Astrocyte (in vitro differentiated cells and primary cell): ENCODE measurements at places on chromosomes 11 and 22.

GRCh38 chr11:111982019-111982464, 43.2 kb upstream of the DLAT start:
- H3K27me3 ChIP-seq, result no peaks in the 10 kb centered on the region
- H3K4me1 ChIP-seq, result peaks cover 25% of the 10 kb centered on the region
- H3K36me3 ChIP-seq, result peaks cover 6% of the 10 kb centered on the region
- no peak overlapping the region for H3K4me3 ChIP-seq

DNA sequence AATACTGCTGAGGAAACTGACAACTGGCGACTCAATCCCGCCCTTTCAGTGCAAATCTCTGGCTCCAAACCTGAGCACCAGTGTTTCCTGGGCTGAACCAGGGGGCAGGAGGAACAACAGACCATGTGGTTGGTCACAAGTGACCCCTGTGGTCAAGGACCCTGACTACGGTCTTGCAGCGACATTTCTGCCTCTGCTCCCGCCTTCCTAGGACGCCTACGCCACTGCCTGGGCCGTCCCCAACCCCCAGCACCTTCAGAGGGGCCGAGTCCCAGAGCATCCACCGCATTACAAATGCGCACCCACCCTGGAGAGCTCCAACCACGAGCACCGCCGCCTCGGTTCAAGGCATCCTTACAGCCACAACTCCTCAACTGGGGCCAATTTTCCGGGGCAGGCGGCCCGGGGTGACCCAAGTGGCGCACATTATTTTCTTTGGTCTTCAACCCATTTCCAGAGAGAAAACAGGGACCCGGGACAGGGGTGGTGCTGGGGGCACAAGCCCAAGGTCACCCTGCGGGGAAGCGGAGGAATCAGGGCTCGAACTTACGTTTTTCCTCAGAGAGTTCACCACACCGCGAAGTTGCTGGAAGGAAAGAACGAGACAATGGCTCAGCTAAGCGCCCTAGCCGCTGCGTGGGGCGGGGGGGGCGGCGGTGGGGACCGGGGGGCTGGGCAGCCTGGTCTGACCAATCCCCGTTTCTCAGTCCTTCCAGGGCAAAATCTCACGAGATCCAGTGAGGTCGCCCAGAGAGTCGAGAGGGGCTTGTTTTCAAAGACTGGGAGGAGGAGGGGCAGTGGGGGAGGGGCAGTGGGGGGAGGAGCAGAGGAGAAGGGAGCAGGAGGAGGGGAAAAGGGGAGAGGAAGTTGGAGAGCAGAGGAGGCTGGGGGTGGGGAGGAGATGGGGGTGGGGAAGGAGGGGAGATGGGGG, 1.8 kb downstream of the PRAME start:
- no peak overlapping the region for H3K4me3 ChIP-seq
- no peak for DNase-seq
- H3K27ac ChIP-seq, result no peak overlapping the region
- no peaks in the 10 kb centered on the region for H3K4me1 ChIP-seq

- peak overlapping the region; percentile 82 for H3K4me3 ChIP-seq
- peak overlapping the region; percentile 96 for H3K27ac ChIP-seq
- no peaks in the 10 kb centered on the region for H3K27me3 ChIP-seq
- no peak for DNase-seq
Observed at GRCh38 chr11:4093519-4094347, 866 bp upstream of the RRM1 start.

DNA sequence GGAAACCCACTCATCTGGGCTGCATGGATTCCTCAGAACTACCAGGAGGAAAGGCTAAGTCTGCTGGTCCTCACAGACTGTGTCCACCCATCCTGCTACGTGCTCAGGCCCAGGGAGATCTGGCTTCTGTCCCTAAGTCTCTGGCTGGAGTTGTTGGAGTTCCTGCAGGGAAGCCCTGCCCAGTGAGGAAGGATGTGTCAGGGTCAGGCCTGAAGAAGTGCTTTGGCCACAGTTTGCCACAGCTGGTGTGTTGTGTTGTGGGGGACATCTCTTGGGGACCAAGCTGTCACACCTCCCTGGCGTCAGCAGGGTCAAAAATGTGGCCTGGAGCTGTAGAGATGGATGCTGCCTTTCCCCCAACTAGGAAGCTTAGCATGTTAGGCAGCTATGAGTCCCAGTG, 684.7 kb downstream of the METTL15 start:
- no peaks in the 10 kb centered on the region for H3K36me3 ChIP-seq
- H3K27ac ChIP-seq, result no peak overlapping the region
- H3K4me3 ChIP-seq, result no peak overlapping the region
- H3K4me1 ChIP-seq, result no peaks in the 10 kb centered on the region
- no peaks in the 10 kb centered on the region for H3K27me3 ChIP-seq

DNA sequence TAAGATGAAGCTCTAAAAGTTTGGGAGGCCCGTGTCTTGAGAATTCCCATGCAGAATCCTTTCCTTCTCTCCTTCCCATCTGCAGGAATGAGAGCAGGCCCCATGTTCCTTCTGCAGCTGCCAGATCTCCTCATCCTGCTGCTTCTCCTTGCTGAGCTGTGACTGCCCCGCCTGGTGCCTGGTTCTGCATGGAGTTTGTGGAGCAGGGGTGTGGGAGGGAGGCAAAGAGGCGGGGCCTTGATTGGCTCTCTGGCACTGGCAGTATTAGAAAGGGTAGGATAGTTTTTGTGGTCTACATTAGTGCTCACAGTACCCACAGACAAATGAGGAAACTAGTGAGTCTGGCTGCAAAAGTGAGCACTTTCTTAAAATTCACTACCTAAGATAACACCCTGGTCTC, 91.1 kb upstream of the CLPB start:
- no peaks in the 10 kb centered on the region for H3K4me1 ChIP-seq
- peaks cover 4% of the 10 kb centered on the region for H3K27me3 ChIP-seq
- no peak overlapping the region for H3K4me3 ChIP-seq
- H3K36me3 ChIP-seq, result no peaks in the 10 kb centered on the region

DNA sequence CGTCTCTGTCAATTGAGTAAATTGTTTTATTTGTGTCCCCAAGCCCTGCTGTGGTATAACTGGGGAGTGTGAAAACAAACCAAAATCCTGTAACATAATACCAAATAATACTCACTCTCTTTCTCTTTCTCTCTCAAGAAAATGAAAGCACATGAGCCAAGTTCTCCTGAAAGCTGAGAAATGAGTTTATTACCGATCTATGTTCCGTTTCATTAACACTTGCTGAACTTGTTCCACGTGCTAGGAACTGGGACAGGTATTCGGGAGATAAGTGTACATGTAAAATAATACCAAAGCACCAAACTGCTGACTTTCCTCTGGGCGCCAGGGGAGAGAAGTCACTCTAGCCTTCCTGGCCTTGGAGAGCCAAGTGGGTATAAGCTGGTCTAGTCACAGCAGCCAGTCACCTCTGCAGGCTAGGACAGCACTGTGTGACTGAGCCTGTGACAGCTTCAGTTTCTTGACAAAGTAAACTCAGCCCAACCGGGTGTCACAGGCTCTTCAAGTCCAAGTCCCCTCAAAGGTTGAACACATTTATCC, 23.1 kb downstream of the CD6 start:
- H3K27ac ChIP-seq, result no peak overlapping the region
- H3K27me3 ChIP-seq, result peaks cover 15% of the 10 kb centered on the region
- no peak overlapping the region for H3K4me3 ChIP-seq
- no peaks in the 10 kb centered on the region for H3K36me3 ChIP-seq
- peaks cover 3% of the 10 kb centered on the region for H3K4me1 ChIP-seq
- no peak for DNase-seq

DNA sequence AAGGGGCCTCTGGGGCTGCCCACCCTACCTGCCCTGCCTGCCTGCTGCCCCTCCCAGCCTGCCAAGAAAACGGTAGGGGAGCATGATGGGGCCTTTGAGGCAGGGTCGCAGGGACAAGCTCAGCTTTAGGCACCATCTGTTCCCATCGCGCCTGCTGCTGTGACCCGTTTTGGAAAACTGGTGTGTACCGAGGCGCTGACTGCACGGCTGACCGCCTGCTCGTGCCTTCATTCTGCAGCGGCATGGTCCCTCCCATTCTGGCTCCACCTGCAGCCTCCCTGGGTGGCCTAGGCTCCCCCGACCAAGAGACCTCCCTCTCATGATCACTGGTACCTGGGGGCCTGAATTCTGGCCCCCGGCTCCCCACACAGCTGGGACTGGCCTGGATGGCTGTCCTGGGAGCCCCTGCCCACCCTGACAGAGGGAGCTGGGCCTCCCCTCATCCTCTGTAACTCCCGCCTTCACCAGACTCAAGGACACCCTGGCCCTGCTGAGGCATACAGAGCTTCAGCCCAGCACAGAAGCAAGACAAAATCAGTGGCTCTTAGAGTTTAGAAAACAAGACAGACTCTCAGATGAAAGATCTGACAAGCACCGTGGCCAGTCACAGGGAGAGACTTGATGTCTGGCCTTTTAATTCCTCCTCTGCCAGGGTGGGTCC, 6.5 kb upstream of the MYRF start:
- no peak overlapping the region for H3K4me3 ChIP-seq
- no peak for DNase-seq
- no peaks in the 10 kb centered on the region for H3K36me3 ChIP-seq
- no peaks in the 10 kb centered on the region for H3K27me3 ChIP-seq

DNA sequence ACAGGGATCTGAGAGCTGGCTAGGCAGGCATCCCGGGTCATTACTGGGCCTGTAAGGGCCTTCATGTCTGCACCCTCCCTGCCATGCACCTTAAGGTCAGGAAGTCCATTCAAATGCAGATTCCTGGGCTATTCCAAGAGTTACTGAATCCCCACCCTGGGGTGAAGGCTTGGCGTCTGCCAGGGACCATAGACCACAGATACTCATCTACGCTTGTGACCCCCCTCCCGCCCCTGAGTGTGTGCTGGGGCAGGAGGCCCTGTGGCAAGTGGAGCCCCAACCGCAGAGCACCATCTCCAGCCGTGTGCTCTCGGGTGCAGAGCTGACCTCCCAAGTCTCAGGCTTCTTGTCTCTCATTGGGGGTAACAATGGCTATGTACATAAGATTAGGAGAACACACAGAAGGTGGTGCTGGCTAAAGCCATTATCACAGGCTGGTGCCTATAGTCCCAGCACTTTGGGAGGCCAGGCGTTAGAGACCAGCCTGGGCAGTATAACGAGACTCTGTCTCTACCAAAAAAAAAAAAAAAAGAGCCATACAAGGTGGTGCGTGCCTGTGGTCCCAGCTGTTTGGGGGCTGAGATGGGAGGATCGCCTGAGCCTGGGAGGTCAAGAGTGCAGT, 19.1 kb upstream of the KCNQ1OT1 start:
- no peak overlapping the region for H3K4me3 ChIP-seq
- H3K4me1 ChIP-seq, result no peaks in the 10 kb centered on the region
- no peak for DNase-seq
- H3K36me3 ChIP-seq, result no peaks in the 10 kb centered on the region

- peaks cover 3% of the 10 kb centered on the region for H3K4me1 ChIP-seq
- H3K36me3 ChIP-seq, result no peaks in the 10 kb centered on the region
- H3K4me3 ChIP-seq, result no peak overlapping the region
- no peak overlapping the region for H3K27ac ChIP-seq
- peak; percentile 60 for DNase-seq
Observed at GRCh38 chr11:10314199-10315072, 9.6 kb downstream of the ADM start.

DNA sequence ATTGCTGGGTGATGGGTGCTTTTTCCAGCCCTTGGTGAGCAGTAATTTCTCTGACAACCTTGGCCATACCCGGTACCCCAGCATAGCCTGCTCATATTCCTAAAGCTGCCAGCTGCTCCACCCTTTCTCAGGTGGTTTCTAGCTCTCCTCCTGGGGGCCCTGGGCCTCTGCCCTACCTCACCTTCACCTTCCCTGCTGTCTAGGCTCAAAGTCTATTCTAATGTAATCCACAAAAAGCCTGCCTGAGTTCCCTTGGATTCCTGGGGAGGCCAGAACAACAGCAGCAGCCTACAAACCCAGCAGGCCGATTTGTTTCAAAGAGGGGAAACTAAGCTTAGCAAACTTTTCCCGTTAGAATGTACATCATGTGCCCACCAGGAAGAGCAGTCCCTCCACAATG, 117.6 kb downstream of the DSCAML1 start:
- peaks cover 5% of the 10 kb centered on the region for H3K27me3 ChIP-seq
- H3K4me3 ChIP-seq, result no peak overlapping the region

DNA sequence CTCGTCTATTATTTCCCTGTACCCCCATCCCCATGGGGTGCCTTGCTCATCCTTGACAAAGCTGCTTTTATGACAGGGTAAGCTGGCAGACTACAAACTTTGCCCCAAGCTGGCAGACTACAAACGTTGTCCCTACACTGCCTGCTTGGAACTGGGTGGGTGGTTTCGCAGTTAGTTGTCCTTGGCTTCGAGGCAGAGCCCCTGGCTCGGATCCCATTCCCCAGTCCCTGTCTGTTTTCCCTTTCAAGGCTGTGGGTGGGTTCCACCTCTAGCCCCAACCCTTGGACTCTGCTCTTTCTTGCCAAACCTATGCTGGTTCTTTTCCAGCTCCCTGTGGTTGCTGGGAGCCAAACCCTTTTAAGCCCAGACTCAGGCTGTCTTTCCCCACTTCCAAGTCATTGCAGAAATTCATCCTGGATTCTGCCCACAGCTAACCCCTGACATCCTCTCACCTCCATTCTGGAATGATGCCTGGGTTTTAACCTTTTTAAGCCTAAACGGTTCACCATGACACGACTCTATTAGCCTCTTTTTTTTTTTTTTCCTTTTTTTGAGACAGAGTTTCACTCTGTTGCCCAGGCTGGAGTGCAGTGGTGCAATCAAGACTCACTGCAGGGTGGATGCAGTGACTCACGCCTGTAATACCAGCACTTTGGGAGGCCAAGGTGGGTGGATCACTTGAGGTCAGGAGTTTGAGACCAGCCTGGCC, 9.2 kb upstream of the RBM14 start:
- DNase-seq, result peak; percentile 69
- H3K4me3 ChIP-seq, result no peak overlapping the region
- H3K27ac ChIP-seq, result no peak overlapping the region
- peaks cover 4% of the 10 kb centered on the region for H3K4me1 ChIP-seq
- no peaks in the 10 kb centered on the region for H3K36me3 ChIP-seq
- H3K27me3 ChIP-seq, result no peaks in the 10 kb centered on the region

DNA sequence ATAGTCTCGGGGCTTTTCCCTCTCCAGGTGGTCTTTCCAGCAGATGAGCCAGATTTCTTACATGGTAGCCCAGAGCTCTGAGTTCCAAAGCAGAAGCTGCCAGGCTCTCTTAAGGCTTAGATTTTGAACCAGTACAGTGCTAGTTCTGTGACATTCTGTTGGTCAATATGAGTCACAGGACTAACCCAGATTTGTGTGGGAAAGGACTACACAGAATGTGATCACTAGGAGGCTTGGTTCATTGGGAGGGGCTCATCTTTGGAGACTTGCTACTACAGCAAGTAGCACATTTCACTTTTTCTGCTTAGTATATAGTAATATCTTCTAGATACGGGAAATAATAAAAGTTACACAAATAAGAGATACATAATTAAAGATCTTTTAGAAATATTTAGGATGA, 24.1 kb downstream of the RNF214 start:
- no peak overlapping the region for H3K27ac ChIP-seq
- no peak overlapping the region for H3K4me3 ChIP-seq
- H3K4me1 ChIP-seq, result peaks cover 18% of the 10 kb centered on the region
- peak; percentile 48 for DNase-seq
- no peaks in the 10 kb centered on the region for H3K27me3 ChIP-seq

- no peak for DNase-seq
- H3K27me3 ChIP-seq, result no peaks in the 10 kb centered on the region
- peaks cover 11% of the 10 kb centered on the region for H3K36me3 ChIP-seq
- H3K27ac ChIP-seq, result no peak overlapping the region
Observed at GRCh38 chr11:34055218-34056000, 3.9 kb downstream of the CAPRIN1 start.

- H3K27me3 ChIP-seq, result no peaks in the 10 kb centered on the region
- peaks cover 10% of the 10 kb centered on the region for H3K4me1 ChIP-seq
- DNase-seq, result peak; percentile 80
- peak overlapping the region; percentile 89 for H3K27ac ChIP-seq
Observed at GRCh38 chr11:117273550-117274289, 17.4 kb upstream of the BACE1-AS start.

GRCh38 chr11:10429526-10429925, 25.5 kb upstream of the AMPD3 start:
- DNase-seq, result no peak
- H3K4me1 ChIP-seq, result no peaks in the 10 kb centered on the region
- no peak overlapping the region for H3K27ac ChIP-seq
- H3K36me3 ChIP-seq, result no peaks in the 10 kb centered on the region
- H3K4me3 ChIP-seq, result no peak overlapping the region
